T-helper 2 cell (primary cell): ENCODE measurements at places on chromosomes 11 and 22.

GRCh38 chr11:106187860-106188456 lies 110.5 kb downstream of the AASDHPPT start:
- DNase-seq, result no peak

DNA sequence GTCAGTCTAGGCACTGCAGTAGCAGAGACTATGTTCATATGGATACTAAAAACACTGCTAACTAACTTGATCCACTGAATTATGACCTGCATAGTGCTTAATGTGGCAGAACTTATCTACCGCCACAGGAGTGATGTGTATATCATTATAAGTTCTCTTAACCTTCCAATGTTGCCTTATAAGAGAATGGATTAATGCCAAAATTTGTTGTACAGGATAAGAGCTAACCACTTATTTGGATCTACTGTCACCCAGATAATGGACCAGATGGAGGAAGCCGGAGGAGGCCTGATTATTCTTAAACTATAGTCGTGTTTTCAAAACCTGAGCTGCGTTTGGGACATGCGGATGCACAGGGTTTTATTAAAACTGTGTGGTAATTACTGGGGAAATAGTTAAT lies 1.9 kb upstream of the OR51B4 start:
- no peak for DNase-seq

GRCh38 chr11:297051-297585 lies 2.2 kb downstream of the IFITM5 start:
- no peak for DNase-seq

GRCh38 chr22:22986640-22987039 lies 83.7 kb upstream of the GNAZ start:
- DNase-seq, result no peak

DNA sequence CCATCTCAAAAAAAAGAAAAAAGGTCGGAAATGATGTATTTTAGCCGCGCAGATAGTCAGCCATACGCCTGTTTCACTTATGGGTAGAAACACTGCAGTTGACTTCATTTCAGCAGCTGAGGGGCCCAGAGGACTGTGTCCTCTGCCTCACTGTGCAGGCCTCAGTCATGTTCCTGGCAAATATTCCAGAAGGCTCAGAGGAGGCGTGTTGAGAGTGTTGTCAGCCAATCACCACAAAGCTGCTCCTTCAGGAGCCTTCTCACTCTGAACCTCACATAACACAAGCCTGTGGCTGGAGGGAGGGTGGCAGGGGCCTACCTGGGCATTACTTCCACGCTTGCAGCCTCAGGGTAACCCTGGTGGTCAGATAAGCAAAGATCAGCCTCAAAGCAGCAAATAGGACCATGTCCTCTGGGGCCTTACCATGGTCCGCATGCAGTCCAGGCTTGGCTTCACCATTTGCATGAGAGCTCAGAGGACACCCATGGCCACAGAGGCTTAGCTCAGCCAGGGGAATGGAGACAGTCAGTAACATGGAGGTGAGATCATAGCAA lies 17.3 kb upstream of the TREH start:
- DNase-seq, result no peak

DNA sequence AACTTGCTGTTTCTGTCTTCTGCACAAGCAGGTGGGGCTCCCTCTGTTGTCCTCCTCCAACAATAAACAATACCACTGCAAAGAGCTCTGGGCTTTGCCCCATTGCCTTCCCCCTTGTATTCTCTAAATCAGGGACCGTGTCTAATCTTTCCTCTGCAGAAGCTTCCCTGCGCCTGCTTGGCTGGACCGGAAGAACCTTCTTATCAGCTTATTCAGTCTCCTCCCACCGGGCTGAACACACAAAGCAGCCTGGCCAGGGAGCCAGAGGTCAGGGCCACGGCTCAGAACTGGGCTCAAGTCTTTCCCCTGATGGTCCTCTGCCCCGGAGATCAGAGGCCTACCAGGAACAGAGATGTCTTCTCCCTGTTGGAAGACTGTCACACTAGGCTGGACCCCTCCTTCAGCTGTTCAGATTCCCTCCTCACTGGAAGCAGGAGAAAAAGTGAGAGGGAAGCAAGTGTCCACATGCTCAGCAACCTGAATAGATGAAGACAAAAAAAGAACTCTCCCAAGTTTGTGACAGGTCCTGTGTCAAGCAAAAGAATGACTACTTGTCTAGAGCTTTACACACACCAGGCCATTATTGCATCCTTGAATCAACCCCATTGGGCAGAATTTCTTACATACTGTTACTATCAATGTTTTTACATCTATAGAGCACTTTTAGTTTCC lies 63.7 kb downstream of the RAB30 start:
- DNase-seq, result no peak
